Progenitor cell of endocrine pancreas (in vitro differentiated cells): ENCODE measurements at places on chromosomes 5 and 9. TPM values are rescaled to one million over a fixed set of nuclear protein-coding genes. Genes with fewer than 3 reads are reported as not detected.
A peak's percentile ranks its signal among the peaks of the same experiment; 100 is the strongest.

GRCh38 chr5:31516802-31517201, 15.1 kb downstream of the DROSHA start:
- DNase-seq, result no peak

DNA sequence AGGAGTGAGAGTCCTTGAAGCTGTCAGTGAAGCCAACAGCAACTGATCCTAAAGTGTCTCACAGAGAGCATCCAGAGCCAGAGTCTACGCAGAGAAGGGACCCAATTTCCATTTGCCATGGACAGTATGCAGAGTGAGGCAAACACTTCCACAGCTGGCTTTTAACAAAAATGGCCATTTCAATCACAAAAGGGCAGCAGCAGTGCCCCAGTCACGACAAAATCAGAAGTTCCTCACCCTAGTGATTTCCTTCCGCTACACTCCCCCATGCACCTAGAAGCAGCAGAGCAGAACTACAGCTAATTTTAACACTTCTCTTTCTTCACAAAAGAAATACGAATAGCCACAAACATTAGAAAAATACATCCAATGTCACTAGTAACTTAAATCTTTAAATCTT, 27.9 kb downstream of the FBXW11 start:
- DNase-seq, result no peak

DNA sequence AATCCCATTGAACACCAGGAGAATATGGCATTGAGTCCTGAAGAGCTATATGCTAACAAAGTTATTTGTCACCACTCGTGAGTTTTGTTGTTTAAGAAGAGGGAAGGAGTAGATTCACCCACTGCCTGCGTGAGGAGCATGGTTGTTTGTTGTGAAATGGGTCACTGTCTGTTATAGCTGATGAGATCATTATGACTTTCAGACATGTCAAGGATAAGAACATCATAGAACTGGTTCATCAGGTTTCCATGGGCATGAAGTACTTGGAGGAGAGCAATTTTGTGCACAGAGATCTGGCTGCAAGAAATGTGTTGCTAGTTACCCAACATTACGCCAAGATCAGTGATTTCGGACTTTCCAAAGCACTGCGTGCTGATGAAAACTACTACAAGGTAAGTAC, 76.9 kb downstream of the SYK start:
- DNase-seq, result no peak

DNA sequence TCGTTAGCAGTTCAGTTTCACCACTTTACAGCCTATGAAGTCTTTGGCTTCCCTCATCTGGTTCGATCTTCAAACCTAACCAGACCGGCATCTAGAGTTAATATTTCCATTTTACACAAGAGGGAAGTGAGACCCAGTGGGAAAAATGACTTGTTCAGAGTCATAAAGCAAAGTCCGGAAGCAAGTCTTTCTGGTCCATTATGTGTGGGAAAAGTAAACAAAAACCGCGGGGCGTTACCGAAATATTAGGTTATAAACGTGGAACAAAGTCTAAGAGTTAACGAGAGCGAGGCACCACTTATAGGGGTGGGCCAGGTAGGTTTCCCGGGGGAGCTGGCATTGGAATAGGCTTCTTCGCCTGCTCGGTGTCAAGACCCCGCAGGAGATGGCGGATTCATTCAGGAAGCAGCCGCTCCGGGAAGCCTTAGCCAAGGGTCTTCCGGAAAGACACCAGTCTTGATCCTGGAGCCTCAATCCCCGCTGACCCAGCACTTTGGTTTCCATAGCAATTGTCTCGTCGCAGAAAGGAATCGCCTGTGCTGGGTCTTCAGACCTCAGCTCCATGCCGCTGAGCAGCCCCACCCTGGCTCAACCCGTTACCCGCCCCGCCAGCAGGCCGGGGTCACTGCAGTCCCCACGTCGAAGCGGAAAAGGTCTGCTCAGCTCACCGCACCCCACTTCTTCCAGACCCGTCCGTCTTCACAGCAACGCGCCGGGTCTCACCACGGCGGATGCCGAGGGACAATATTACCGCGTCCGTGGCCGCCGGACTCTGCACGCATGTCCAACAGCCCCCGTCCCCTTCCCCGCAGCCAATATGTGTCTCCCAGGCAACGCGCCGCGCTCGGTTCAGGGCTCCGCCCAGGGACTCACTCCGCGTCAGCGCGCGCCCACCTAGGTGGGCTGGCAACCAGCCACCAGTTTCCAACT, at the start of gene C5orf52:
Gene C5orf52 (plus strand): TSS at position 872 of the 930 bp plus-strand sequence. CDS start 82 bp downstream, outside the sequence.
- no peak for DNase-seq

DNA sequence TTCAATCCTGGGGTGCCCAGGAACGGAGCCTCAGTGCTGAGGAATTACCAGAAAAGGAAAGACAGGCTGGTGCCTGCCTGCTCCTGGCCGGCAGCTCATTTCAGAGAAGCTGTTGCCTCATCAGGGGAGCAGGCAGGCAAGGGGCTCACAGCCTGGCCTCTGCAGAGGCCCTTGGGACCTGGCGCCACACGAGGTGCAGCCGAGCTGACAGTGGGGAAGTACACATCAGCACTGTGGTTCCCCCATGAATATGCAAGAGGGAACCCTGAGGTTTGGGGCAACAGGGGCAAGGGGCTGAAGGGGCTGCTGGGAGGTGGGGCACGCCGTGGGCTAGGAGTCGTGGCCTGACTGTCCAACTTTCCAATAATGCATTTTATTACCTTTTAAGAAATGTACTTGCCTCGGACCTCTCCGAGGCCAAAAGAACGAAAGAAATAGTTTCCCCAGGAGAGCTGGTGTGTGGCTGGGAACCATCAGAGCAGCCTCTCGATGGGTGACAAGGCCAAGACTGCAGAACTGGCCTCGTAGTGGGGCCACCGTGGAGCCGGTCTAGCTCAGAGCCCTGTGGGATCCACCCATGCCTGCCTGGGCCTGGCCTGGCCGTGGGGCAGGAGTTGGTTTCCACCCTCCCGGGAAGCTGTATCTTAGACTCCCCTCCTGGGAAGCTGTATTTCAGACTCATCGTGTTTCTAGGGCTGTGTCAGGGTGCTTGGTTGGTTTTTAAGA, 198.6 kb downstream of the PAX5 start:
- no peak for DNase-seq

- DNase-seq, result no peak
Measured at GRCh38 chr5:134637116-134637721, 4.6 kb upstream of the SAR1B start.

DNA sequence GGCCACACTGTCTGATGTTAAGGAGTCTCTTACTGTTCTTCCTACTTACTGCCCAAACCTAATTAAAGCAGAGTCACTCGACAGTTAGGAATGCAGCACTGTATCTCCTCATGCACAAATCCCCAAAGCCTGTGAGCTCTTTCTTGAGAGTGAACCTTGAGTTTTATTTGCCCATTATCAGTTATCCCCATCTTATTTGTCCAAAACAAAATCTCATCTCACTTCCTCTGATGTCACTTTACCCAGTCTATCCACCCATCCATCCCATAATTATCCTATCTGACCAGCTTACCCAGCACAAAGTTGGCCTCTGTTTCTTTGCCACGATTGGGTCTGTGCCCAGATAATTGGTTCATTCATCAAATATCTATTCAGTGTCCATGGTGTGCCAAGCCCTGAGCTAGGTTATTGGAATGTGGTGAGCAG, 250.8 kb downstream of the SLIT3 start:
- no peak for DNase-seq

DNA sequence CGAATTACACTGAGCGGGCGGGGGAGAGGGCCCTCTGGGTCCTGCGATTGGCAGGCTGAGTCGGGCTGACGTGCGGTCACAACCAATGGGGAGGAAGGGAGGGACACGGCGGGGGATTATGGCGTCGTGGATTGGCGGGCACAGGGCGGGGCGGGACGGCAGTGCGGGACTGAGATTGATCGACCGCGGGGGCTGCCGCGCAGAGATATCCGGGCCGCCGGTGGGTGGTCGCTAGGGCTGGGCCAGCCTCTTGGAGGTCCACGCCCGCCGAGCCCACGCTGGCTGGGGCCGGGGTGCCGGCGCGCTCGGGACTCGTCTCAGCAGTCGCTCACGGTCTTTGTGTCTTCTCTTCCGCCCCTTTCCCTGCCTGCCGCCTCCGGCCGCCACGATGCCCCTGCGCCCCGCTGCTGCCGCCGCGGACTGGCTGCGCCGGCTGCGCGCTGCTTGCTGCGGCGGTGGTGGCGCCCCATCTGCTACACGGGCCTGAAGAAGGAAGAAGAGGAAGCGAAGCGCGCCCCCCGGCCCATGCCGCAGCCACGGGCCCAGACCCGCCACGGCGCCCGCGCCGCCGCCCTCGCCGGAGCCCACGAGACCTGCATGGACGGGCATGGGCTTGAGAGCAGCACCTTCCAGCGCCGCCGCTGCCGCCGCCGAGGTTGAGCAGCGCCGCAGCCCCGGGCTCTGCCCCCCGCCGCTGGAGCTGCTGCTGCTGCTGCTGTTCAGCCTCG, at the start of gene RGMB:
Gene RGMB (plus strand): TSS at position 200 of the 728 bp plus-strand sequence. CDS start 408 bp downstream, at position 608.
- peak; percentile 96 for DNase-seq

DNA sequence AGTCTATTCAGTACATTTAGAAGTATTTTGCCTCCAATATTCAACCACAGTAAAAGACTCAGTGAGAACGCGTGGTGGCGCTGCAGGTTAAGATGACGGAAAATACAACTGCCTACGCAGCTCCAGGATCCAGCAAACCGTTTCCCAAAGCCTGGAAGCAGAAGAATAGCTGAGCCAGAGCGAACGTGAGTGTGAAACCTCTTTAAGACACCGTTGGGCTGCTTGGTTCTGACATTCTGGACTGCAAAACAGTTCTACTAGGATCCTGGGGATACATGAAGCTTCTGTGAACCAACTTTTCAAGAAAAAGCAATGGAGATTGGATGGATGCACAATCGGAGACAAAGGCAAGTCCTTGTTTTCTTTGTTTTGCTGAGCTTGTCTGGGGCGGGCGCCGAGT, at the start of gene PCDHB16:
Gene PCDHB16 (plus strand): TSS at position 140 of the 400 bp plus-strand sequence. CDS start 173 bp downstream, at position 313.
- no peak for DNase-seq

DNA sequence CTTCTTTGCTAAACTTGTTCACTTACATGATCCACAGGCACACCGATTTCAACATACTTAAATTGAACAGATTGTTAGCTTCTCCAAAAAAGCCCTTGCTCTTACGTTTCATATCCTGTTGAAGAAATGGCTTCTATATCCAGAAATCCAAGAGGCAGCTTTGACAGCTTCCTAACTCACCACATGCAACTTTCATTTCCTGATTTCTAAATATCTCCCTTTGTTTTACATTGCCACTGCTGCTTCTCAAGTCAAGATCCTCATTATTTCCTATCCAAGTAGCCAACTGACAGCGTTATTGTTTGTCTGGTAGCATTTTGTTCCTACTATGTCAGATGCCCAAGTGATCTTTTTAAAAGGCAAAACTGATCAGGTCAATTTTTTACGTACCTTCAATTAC, 913.2 kb upstream of the TYRP1 start:
- no peak for DNase-seq

GRCh38 chr5:102570747-102571146, 71.9 kb upstream of the SLCO6A1 start:
- DNase-seq, result no peak

GRCh38 chr9:78196258-78196657, 39.6 kb upstream of the CEP78 start:
- no peak for DNase-seq

- DNase-seq, result peak; percentile 54
Measured at GRCh38 chr9:101486693-101487442, 46.8 kb upstream of the RNF20 start.

DNA sequence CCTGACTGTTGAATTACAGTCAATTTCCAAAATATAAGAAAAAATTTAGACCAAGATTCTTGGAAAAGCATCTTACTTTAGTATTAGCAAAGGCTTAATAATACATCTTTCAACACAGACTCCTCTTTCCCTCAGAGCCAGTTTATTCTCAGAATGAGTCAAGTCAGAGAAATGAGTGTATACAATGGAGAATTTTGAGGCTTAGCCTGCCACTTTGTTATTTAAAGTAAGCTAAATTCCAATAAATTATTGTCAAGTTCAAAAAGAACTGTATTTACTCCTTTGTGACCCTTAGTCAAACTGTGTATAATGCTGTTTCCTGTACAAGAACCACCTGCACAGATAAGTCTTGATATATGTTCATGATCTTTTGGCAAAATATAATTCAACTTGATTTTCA, 428.5 kb upstream of the ITGA1 start:
- no peak for DNase-seq

DNA sequence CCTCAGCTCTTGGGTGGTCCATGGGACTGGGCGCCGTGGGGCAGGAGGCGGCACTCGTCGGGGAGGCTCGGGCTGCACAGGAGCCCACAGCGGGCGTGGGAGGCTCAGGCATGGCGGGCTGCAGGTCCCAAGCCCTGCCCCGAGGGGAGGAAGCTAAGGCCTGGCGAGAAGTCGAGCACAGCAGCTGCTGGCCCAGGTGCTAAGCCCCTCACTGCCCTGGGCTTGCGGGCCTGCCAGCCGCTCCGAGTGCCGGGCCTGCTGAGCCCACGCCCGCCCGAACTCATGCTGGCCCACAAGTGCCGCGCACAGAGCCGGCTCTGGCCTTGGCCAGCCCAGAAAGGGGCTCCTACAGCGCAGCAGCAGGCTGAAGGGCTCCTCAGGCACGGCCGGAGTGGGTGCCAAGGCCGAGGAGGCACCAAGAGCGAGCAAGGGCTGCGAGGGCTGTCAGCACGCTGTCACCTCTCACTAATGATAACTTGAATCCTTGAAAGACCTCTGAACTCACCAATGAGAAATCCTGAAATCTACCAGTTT, 1506.8 kb upstream of the WWC1 start:
- no peak for DNase-seq

GRCh38 chr5:71681296-71681695, 37.8 kb upstream of the CARTPT start:
- DNase-seq, result no peak

- DNase-seq, result no peak
Measured at GRCh38 chr5:37667846-37668245, 172.0 kb downstream of the GDNF start.

- no peak for DNase-seq
Measured at GRCh38 chr9:102518324-102518723, 476.8 kb upstream of the CYLC2 start.

GRCh38 chr9:117000834-117001233, 313.7 kb downstream of the TRIM32 start:
- DNase-seq, result no peak

DNA sequence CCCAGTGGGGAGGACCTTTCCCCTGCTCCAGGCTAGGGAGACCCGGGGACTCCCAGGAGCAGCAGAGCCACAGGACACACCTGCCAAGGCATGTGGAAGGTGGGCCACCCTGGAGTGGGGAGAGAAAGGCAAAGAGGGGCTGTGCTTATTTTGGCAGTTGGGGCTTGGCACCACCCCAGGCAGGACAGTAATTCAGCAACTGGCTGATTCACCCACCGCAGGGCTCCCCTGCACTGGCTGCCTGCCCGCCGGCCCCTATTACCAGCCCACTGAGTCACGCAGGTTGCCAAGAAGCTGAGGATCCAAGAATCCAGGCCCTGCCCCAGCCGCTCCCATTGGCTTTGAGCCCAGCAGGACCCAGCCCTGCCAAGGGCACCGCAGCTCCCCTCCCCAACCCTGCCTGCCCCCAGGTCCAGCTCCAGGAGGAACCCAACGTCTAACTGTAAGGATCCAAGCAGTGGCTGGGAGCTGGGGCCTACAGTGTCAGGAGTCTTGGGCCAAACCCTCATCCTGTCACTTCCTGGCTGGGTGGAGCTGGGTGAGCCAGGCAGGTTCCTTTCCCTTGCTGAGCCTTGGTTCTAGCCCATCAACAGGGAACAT, 14.2 kb upstream of the RALGDS start:
- no peak for DNase-seq

GRCh38 chr5:52840277-52841050, 52.7 kb downstream of the ITGA1 start:
- no peak for DNase-seq

GRCh38 chr5:90613918-90614504, 55.4 kb downstream of the ADGRV1 start:
- no peak for DNase-seq

Gene TMEM252
- not detected in 2 replicates for total RNA-seq

Gene SPINK4
- total RNA-seq, result 0.91 TPM in 1 of 2 replicates, not detected in the other

Gene ENDOG
- total RNA-seq, result 14.7 and 18.0 TPM in 2 replicates

Gene PCDHA11
- 10.0 and 10.5 TPM in 2 replicates for total RNA-seq

Gene PCAT7
- total RNA-seq, result 12.6 and 13.1 TPM in 2 replicates

Gene ADCY2
- 4.5 and 8.7 TPM in 2 replicates for total RNA-seq

Gene CTSV
- total RNA-seq, result 10.1 and 10.5 TPM in 2 replicates

Gene SPRY4
- total RNA-seq, result 14.8 and 19.4 TPM in 2 replicates
